ENCODE measurements at places on chromosomes 1 and 21.

DNA sequence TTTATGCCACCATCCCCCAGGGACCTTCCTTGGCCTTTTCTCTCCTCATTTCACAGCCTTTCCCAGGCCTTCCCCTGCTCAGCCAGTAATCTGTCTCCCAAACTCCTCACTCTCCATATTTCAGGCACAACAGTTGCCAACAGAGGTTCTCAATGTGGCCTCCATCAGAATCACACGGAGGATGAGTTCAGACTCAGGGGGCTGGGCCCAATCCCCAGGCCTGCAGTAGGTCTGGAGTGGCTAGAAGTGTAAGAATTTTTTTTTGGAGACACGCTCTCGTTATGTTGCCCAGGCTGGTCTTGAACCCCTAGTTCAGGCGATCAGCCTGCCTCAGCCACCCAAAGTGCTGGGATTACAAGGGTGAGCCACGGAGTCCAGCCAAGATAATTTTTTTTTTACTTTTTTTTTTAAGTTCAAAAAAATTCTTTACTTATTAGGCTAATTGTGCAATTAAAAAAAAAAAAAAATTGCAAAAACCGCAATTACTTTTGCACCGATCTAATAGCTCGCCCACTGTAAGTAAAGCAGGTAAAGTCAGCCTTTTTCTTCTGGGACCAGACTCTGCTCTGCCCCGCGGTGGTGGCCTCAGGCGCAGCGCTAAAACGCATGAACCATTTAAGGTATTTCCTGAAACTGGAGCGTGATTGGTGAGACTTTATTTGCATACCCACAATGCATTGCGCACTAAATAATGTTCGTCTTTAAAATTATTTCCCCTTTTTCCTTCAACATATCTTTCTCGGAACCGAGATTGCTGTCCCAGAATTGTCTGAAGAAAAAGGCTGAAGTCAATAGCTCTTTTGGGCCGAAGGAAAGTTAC, 18.7 kb downstream of the KIAA2013 start:
- DNase-seq: peak; percentile 92

DNA sequence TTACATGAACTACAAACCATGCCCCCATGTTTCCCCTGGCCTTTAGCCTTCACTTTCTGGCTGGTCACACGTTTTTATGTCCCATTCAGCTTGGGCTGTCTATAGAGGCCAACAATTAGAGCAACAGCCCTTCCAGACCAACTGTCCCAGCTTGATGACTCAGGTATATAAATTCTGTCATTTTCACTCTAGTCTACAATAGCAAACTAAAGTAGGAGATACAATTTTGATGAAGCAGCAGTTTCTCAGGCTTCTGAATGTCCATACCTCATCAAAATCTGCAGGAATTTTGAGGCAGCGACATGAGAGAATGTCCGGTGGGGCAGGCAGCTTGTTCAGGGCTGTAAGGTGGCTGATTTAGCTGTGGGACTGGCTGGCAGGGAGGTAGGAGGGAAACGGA, 45.6 kb upstream of the VAV3 start:
- no peak for DNase-seq

DNA sequence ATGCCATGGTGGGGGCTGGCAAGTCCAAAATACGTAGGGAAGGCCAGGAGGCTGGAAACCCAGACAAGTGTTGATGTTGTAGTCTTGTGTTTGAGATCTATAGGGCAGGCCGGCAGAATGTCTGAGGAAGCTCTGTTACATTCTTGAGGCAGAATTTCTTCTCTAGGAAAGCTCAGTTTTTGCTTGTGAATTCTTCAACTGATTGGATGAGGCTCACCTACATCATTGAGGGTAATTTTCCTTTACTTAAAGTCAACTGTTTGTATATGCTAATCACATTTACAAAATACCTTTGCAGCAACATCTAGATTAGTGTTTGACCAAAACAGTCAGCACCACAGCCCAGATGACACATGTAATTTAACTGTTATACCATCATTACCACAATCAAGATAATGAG, 37.0 kb downstream of the PATJ start:
- no peak for DNase-seq

GRCh38 chr1:174158767-174159251, 511 bp upstream of the RABGAP1L start:
- DNase-seq: no peak

GRCh38 chr1:23558140-23558871, 995 bp downstream of the ID3 start:
- no peak for DNase-seq

Data from astrocyte of the cerebellum (primary cell).